ENCODE measurements at places on chromosomes 13 and 19. TPM values are rescaled to one million over a fixed set of nuclear protein-coding genes. Genes with fewer than 3 reads are reported as not detected.

GRCh38 chr13:66559093-66559492, 671.0 kb downstream of the PCDH9 start:
- DNase-seq = no peak

Gene LIPE
- total RNA-seq = 96.9 TPM

GRCh38 chr13:90084684-90085290, 1262.7 kb upstream of the MIR17HG start:
- DNase-seq = no peak

Gene C19orf67
- total RNA-seq = not detected

GRCh38 chr19:7069904-7070226, 362 bp downstream of the ZNF557 start:
- no peak for DNase-seq

GRCh38 chr19:16887353-16888265, 1.2 kb upstream of the F2RL3 start:
- no peak for DNase-seq

Gene ESD
- 84.5 TPM for total RNA-seq

Gene CEACAM16
- total RNA-seq = not detected

Gene MAMSTR
- 0.42 TPM for total RNA-seq

- DNase-seq = no peak
These were observed 8.4 kb downstream of the NPHS1 start for GRCh38 chr19:35843676-35844481.

Gene IL4I1
- not detected for total RNA-seq

Measured in lower leg skin (tissue), 4 donors.